ENCODE measurements at places on chromosomes 7 and 10. TPM values are rescaled to one million over a fixed set of nuclear protein-coding genes. Genes with fewer than 3 reads are reported as not detected.

GRCh38 chr7:117112640-117113039 is 159.3 kb downstream of the ST7 start:
- DNase-seq, result no peak

- DNase-seq, result no peak
Observed at GRCh38 chr7:16929146-16929762, 47.5 kb upstream of the AGR3 start.

- no peak for DNase-seq
Observed at GRCh38 chr7:7922684-7923385, 45.8 kb upstream of the GLCCI1 start.

GPNMB gene
- 32.1 TPM for total RNA-seq

GRCh38 chr7:47809387-47809786 is 138.9 kb downstream of the PKD1L1 start:
- DNase-seq, result no peak

DNA sequence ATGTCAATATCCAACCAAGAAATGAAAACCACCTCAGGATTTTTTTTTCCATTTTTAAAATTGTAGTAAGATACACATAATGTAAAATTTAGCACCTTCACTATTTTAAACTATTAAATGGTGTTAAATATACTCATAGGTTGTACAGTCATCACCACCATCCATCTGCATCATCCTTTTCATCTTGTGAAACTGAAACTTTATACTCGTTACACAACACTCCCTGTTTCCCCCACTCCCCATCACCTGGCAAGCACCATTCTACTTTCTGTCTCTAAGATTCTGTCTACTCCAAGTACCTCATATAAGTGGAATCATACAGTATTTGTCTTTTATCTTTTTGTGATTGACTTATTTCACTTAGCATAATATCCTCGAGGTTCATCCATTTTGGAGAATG is 335.2 kb upstream of the NPSR1 start:
- DNase-seq, result no peak

DNA sequence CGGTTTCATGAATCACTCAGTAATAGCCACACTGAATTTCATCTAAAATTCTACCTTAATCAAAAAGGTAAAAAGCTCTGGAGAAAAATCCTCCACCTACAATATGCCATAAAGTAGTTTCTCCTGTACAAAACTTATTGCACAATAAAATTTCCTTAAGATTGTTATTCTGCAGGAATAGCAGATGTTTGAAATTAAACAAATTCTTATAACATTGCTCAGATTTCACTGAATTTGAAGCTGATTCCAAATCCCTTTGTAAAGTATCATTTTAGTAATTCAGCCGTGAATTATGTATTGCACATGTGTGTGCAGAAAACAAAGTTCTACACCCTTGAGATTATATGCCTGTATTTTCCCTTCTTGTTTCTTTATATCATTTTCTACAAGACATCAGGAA is 123.8 kb downstream of the AMPH start:
- no peak for DNase-seq

DNA sequence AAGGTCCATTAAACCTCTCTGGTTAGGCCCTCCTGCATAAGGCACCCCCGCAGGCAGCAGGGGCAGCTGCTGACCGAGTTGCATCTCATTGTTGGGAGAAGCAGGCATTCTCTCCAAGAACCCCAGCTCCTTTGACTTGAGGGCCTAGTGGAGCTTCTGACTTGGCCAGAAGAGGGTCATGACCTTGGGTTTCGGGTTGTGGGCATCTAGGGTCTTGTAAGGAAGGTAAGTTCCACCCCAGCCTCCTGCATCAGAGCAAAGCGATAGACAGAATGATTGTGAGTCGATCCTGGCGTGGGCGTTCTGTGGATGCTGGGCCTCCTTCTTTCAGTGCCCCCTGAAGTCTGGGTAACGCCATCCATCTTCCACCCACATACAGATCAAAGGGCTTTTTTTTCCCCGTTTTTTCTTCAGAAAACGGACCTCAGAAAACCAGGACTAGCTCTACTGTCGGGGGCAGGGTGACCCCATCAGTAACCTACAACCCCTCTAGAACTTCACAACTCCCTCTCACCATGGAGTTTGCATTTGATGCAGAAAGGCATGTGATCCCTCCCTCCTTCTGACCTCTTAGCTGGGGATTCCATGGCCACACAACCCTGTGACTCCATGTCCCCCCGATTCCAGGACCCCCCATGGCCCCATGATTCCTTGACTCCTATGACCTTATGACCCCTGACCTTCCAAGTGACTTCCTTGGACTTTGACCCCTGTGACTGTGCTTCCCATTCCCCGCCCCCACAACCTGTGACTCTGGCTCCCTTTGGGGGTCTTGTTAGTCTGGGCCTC is 3.0 kb downstream of the SEMA4G start:
- no peak for DNase-seq

- DNase-seq, result peak; percentile 59
Observed at GRCh38 chr10:32332299-32332750, 14.6 kb downstream of the EPC1 start.

- peak; percentile 9 for DNase-seq
Observed at GRCh38 chr7:138429577-138430250, 30.3 kb upstream of the TRIM24 start.

CCDC136 gene
- 3.4 TPM for total RNA-seq

CASTOR2 gene
- total RNA-seq, result 19.9 TPM

- DNase-seq, result peak; percentile 2
Observed at GRCh38 chr7:83861-84632, 108.3 kb upstream of the FAM20C start.

- no peak for DNase-seq
Observed at GRCh38 chr10:32266566-32266965, 80.4 kb downstream of the EPC1 start.

- no peak for DNase-seq
Observed at GRCh38 chr10:104303594-104304355, 34.5 kb downstream of the ITPRIP start.

- DNase-seq, result no peak
Observed at GRCh38 chr10:99529591-99530107, 3.1 kb upstream of the NKX2-3 start.

DNA sequence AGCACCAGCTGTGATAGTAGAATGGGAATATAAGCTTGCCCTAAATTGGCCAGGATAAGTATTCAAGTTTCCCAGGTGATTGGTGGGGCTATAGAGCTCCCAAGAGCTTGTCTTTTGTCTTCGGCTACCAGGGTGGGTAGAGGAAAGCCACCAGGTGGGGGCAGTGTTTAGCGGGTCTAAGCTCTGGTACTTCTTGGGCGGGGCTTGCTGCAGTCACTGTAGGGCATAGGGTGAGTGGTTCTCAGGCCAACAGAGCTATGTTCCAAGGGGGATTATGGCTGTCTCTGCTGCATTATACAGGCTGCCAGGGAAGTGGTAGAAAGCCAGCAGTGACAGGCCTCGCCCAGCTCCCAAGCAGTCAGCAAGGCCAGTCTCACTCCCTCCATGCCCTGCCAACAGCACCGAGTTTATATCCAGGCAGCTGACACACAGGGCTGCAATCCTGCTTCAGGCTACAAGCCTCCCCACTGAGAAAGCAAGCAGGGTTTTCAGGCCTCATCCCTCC is 110.7 kb downstream of the ZNF467 start:
- peak; percentile 70 for DNase-seq

SHH gene
- 21.2 TPM for total RNA-seq

DNA sequence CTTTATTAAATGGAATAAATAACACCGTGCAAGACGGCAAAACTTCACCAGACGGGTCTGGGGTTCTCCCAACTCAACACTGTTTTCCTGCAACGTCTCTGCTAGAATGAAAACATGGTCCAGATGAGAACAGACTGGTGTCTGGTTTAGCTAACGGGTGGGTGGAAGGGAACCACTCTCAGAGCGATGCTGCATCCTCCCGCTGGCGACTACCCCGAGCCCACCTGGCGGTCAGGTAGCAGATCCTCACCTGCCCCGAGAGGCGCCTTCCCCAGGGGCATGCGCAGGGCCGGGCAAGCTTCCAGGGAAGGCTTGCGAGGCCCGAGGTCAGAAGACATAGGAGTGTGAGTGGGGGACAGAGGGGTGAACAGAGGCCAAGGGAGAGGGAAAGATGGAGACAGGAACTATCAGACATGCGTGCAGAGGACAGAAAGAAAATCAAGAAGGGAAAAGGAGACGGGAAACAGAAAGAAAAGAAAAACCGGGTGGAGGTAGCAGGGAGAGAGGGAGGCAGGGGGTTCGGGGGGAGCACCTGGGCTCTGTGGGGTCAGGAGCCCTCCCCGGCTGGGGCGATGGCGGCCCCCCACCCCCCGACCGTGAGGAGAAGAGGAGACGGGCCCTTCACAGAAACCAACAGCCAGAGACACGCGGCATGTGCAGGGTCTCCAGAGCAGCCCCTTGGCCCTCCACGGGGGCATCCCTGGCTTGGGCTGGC is 222.0 kb downstream of the MAD1L1 start:
- no peak for DNase-seq

ZNF679 gene
- total RNA-seq, result not detected

GRCh38 chr7:47968847-47969774 is 10.3 kb downstream of the HUS1 start:
- peak; percentile 79 for DNase-seq

GRCh38 chr10:28530751-28531150 is 2.2 kb upstream of the WAC start:
- DNase-seq, result no peak

OR2A7 gene
- 6.2 TPM for total RNA-seq

DNA sequence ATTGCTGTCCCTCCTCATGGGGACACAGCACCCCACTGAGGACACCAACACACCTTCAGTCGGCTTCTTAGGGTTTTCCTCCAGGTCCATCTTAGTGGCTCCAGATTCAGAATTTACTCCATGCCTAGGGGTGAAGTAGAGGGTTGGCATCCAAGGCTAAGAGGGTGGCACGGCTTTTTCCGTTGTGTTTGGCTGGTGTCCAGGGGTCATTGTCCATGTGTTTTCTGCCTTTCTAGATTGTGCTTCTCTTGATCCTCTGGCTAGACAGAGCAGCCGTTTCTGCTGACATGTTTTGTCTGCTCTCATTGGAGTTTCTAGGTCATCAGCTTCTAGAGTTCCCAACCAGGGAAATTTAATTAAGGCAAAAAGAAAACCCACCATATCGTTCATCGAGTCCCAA is 291.6 kb upstream of the CELF2 start:
- DNase-seq, result no peak

DNA sequence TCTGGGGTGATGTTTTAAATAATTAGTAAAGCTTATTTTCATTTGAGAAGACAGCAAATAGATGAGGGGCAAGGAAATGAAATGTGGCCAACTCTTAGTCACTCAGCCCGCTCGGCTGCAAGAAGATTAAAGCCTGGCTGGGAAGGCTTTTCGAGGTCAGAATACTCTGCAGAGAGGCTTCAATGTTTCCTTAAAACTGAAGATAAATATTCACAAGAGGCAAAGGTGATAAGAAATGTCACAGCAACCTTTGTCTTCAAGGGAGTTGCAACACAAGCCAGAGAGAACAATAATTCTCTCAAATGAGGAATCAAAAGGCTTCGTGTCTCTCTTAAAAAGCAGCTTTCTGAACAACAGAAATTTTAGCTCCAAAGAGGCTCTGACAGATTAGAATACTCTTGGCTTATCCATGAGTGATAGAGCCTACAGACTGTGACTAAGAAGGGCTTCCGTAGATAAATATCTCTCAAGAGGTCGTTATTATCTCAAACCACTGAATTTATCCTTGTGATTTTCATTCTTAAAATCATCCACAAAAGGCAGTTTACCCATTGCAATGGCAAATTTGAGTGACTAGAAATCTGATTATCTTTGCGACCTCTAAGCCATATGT is 92.5 kb downstream of the KLF6 start:
- peak; percentile 24 for DNase-seq

AKR1C8 gene
- not detected for total RNA-seq

- DNase-seq, result no peak
Observed at GRCh38 chr7:28847681-28848080, 110.4 kb downstream of the TRIL start.

ZNF277 gene
- 45.8 TPM for total RNA-seq

DNA sequence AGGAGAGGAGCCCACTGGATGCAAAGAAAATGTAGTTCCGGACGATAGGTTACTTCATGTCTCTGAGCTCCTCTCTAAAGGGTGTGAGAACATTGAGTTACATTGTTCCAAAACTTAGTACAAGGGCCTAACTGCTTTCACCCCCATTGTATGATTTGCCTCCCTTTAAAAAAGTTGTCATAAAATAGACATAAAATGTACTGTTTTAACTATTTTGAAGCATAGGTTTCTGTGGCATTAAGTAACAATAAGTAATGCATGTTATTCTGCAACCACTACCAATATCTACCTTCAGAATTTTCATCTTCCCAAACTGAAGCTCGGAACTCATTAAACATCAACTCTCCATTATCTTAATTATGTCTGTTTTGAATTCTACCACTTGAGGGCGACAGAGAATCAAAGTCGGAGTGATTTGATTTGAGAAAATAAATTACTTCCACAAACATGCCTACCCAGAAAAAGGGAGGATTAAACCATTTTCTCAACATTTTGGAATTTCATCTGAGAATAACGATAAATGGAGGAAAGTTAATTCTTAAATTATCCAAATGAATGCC is 2.7 kb downstream of the IGFBP1 start:
- peak; percentile 57 for DNase-seq

DNA sequence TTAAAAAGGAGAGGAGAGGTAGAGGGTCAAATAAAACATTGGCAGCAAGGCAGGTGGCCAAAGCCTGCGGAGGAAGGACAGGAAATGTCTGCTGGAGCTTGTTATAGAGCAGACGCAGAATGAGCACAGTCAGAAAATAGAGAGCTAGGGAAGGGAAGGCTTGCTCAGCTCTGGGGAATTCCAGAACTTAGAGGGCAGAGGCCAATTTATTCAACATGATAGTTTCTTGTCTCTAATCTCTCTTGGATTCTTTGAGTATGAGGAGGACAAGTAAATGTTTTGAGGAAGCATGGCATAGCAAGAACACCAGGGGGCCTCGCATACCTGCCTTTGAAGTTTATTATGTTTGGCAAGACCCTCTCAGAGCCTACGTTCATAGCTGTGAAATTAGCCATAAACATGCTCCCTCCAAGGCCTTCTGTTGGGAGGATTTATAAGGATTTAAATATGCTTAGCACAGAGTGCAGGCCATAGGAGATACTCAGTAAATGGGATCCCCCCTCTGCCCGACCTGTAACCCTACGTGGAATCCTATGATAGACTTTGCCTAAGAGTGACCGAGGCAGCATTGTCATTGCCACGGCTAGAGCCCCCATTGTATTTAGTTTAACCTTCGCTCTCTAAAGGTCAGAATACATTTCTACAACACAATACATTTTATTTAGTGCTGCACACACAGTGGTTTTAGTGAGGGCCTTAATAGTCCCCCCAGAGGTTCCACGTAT is 293.9 kb downstream of the CCDC3 start:
- DNase-seq, result peak; percentile 73

SPRN gene
- total RNA-seq, result 0.97 TPM
